Nephron progenitor cell (in vitro differentiated cells): ENCODE measurements at places on chromosomes 5 and 9.

- DNase-seq: no peak
These were observed 111.7 kb upstream of the PUM3 start for GRCh38 chr9:2955575-2955974.

DNA sequence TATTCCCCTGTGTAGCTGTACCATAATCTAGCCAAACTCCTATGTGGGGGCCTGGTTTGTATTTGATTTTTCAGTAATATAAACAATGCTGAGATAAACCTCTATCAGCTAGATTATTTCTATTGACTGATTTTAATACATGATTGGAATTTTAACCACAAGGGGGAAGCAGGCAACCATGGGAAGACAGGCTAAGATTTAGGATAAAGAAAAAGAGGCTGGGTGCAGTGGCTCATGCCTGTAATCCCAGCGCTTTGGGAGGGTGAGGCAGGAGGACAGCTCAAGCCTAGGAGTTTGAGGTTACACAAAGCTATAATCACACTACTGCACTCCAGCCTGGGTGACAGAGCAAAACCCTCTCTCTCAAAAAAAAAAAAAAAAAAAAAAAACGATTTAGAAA is 18.1 kb upstream of the GPX3 start:
- no peak for DNase-seq

DNA sequence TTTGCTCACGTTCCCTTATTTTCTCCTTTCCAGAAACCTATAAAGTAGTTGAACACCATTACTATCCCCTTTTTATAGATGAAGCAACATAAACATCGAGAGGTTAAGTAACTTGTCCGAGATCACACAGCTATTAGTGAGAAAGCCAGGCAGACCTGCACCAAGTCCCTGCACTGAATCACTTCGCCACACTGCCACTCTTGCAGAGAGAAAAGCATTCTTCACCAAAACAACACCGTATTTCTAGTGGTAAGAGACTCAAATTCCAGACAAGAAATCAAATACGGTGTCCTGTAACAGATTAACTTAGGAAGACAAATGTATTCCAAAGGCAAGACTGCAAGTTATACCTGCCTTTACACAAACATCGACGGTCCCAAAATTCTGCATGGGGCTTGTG is 82.0 kb upstream of the DMRT1 start:
- no peak for DNase-seq

DNA sequence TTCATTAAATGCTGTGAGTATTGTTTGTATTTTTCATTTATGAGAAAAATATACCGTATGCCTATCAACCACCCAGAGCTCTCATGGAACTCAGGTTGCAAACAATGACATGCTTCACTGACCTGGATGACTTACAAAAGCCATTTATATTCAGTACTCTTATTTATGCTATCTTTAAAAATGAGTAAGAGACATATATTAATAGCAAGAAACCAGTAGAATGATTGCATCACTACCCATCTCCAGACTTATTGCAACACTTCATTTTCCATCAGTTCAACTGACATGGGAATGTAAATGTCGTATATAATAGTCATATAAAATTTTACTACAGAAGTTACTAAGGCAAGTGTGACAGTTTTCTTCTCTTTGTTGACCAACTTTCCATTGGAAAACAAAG is 69.1 kb downstream of the OTP start:
- DNase-seq: no peak

GRCh38 chr5:173745123-173745522 is 128.7 kb upstream of the BOD1 start:
- DNase-seq: no peak

DNA sequence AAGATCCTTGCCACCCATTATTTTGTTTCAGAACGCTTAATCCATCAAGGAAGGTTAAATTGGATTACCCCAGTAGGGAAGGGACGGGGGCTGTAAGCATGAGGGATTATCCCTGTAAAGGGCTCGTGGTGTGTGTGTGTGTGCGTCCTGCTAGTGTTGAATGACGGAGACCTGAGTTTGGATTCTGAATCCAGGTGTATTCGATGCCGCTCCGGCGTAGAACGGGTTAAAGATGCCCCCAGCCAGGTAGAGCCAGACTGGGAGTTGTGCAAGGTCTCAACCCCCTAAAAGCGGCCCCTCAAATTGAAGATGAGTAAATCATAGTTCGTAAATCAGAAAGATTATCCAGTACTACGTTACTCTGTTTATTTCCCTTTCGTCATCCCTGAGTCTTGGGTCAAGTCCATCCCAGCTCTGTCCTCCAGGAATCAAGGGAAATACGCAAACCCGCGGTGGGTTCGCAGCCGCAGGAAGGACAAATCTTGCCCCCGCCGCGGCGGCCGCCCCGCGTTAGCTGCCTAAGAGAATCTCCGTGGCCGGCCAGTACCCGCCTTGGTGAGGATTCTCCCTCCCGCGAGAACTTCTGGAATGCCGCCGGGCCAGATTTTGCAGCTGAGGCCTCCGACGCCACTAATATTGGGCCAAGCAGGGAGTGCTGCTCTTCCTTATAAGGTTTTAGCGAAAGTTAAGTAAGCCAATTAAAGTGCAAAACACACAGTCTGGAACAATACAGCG is 586 bp upstream of the MTAP start:
- DNase-seq: peak; percentile 68

DNA sequence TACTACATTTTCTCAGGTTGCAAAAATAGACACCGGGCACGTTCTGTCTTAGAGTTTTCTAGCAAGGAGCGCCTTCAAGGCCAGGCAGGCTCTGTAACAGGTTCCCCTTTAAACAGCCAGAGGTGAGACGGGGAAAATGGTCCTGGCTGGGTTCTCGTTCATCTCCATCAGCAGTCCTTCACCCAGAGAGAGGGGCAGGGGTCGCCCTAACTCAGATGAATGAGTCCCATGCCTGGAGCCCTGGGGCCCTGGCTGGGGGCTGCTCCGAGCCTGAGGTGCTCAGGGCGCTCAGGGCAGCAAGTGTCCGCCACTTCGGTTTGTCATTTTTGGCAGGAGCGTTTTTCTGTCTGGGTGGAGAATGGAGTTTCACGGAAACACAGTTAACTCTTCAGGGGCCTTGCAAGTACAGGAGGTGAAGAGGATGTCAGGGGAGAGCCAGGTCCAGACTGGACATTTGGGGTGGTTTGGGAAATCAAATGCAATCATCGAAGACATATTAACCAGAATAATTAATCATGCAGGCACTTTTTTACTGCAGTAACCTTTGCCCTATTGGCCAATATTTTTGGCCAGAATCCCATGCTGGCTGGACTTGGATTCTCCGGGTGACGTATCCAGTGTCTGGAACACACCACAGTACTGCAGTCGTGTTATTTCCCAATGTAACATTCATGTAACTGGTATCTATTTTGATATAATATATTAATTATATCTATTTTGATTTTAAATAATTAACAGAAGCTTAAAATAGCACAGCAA is 2.9 kb downstream of the NTNG2 start:
- DNase-seq: peak; percentile 28

DNA sequence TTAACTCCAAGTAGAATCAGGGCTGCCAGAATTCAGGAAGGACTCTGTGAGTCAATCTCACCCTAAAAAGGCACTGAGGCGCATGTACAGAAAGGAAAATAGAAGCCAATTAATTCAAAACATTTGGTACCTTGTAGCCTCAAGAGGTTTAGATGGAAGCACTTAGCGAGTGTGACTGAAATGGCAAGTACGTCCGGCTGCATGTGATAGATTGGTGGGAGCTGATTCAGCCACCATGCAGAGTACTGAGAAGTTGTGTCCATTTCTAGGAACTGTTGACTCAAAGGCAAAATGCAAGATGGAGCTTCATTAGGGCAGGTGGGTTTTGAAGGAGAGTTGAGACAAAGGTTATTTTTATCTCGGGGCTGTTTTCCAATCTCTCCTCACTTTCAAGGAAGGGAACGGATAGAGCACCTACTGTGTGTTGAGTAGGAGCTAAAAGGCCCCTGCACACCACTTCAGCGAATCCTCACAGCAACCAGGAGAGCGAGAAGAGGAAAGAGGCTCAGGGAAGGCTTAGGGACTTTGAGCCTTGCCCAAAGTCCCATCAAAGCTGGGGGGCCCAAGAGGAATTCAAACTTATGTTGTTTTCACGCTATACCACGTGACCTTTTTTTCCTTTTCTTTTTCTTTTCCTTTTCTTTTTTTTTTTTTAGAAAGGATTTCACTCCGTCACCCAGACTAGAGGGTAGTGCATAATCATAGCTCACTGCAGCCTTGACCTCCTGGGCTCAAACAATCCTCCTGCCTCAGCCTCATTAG is 34.6 kb upstream of the CPEB4 start:
- DNase-seq: no peak

- no peak for DNase-seq
These were observed 40.3 kb downstream of the ADAM19 start for GRCh38 chr5:157535042-157535865.

DNA sequence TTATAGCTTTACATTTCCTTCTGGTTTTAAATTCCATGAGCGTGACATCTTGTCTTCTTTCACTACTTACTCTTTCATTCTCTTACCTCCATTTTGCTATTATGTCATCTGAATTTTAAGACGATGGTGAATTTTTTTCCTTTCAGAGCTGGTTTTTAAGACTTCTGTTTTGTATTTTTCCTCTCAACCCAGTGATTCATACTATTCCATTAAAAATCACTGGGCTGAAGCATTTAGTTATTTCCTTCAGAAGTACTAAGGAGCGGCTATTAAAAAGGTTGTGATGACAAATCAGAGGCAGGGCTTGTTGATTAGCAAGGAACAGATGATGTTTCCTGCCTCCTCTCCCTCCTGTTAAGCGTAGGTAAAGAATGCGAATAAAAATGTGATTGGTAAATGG is 16.5 kb downstream of the AGXT2 start:
- DNase-seq: no peak

DNA sequence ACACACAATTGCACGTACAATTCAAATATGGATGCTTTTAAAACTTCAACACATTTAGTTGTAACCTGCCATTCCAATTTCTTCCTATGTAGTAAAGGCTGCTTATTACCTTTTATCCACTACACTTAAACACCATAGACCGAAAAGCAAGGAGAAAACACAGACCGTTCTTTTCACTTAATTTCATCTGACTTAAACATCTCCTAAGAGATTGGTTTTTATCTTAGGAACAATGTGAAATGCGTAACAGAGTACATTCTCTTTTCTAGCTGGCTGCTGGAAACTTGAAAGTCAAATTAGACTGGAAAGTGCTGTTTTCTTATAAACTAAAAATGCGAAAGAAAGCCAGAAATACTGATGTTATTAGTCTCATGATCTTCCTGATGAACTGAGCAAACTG is 241.8 kb downstream of the MLLT3 start:
- no peak for DNase-seq

- peak; percentile 44 for DNase-seq
These were observed 1.1 kb downstream of the EPB41L4B start for GRCh38 chr9:109319626-109320241.

GRCh38 chr9:109806506-109807115 is 26.6 kb downstream of the PALM2AKAP2 start:
- DNase-seq: no peak

DNA sequence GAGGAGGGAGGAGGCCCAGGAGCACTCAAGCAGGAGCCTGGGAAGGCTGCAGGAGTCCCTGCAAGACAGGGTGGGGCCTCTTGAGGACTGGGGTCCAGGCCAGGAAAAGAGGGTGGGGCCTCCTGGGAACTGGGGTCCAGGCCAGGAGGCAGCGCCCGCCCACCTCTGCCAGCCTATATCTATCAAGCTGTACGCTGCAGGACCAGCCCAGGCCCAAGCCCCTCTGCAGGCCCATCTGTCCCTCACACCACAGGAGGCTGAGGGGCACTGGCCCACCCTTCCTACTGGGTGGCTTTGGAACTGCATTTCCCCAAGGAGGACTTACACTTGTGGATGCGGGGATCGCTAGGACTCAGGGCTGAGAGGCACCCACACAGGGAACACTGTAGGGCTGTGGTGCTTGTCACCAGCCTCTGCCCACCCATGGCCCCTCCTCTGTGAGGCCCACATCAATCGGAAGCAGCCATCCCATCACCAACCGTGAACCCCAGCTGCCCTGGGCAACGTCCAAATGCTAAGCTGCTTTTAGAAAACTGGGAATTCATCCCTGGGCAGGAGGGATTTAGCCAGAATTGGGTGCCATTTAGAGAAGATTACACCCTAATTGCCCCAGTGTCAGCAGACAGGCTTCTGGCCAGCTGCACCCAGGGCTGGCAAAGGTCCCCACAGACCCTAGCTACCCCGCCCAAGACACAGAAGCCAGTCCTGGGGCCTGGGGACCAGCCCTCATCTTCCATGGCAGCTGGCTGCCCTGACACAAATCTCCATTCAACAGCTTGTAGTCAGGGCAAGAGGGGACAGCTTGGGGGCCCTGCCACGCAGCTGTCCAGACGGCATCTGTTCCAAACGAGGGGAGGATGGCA is 15.3 kb downstream of the BICD2 start:
- no peak for DNase-seq

DNA sequence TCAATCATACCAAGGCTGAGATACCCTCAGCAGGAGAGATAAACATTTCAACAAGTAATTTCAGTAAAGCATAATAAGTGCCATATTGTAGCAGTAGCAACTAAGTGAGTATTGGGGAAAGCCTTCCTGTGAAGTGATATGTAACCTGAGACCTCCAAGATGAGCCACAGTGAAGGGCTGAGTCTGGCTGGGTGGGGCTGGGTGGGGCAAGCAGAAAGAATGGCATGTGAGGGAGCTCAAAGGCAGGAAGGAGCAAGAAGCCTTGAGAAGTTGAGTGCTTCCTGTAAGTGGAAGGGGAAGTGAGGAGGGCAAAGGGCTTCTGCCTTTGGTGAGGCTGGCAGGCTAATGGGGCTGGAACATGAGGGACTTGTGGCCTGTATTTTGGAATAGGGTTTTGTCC is 19.7 kb upstream of the ASTN2 start:
- no peak for DNase-seq

GRCh38 chr5:135491552-135492318 is 39.6 kb upstream of the TIFAB start:
- peak; percentile 44 for DNase-seq

- DNase-seq: no peak
These were observed 39.0 kb downstream of the ADCY2 start for GRCh38 chr5:7434914-7435313.
